Activated effector memory CD4-positive, alpha-beta T cell treated with Interleukin-2 at 50 U/mL for 16 hours (primary cell): ENCODE measurements at places on chromosomes 12 and 14.
A peak's percentile ranks its signal among the peaks of the same experiment; 100 is the strongest.

DNA sequence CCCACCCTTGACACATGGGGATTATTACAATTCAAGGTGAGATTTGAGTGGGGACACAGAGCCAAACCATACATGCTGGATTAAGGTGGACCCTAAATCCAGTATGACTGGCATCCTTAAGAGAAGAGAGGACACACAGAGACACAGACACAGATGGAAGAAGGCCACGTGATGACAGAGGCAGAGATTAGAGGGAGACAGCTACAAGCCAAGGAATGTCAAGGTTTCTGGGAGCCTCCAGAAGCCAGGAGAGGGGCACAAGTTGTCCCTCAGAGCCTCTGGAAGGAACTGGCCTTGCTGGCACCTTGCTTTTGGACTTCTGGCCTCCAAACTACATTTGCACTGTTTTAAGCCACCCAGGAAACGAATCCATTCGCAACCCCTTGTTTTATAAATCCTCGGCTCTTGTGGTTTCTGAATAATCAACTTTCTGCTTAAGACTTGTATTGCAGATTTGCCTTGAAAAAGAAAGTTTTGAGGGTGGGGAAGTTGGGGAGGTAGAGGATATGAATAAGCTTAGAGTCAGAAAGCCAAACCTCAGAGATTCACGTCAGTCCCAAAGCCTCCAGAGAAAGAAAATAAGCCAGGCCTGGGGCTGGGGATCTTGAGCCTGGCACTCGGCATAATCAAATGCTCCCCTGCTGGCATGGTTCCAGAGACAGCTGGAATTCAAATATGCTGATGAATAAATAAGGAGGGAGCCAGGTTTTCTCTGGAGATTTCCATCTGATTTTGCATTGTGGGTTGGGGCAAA is 224.2 kb upstream of the PWP1 start:
- DNase-seq = no peak

- no peak for DNase-seq
These were observed 1.8 kb upstream of the BMAL2 start for GRCh38 chr12:27330846-27331245.

GRCh38 chr12:118357257-118358007 is 15.3 kb downstream of the TAOK3 start:
- no peak for DNase-seq

GRCh38 chr12:131331148-131331750 is 377.5 kb downstream of the ADGRD1 start:
- no peak for DNase-seq

GRCh38 chr14:30078811-30079402 is 151.3 kb upstream of the PRKD1 start:
- DNase-seq = no peak

GRCh38 chr14:71060825-71061455 is 153.7 kb downstream of the PCNX1 start:
- no peak for DNase-seq

GRCh38 chr14:72796935-72797334 is 97.0 kb downstream of the DPF3 start:
- no peak for DNase-seq

GRCh38 chr14:67483579-67484285 is 4.8 kb downstream of the TMEM229B start:
- DNase-seq = no peak

GRCh38 chr12:93430280-93430679 is 11.5 kb downstream of the UBE2N start:
- no peak for DNase-seq

- peak; percentile 24 for DNase-seq
These were observed 34.8 kb downstream of the DIO3 start for GRCh38 chr14:101595887-101596721.

- DNase-seq = no peak
These were observed 151.2 kb downstream of the AKAP6 start for GRCh38 chr14:32480337-32480736.

DNA sequence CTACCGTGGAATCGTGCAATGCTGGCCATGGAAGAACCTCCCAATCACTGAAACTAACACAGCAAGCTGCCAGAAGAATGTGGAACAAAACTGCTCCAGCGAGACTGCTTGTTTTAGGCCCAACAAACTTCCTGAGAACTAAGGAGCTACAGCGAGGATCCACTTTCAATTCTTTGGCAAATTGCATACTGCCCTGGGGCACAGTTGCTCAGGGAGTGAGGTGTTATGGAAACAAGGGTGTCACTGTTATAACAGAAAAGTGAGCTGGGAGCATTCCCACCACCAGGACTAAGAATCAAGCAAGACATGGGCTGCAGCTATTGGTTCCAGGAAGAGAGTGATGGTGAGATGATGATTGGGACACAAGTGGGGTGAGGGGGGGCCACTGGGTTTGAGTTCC is 1606.1 kb upstream of the FLRT2 start:
- DNase-seq = no peak

- no peak for DNase-seq
These were observed 430.8 kb downstream of the FLRT2 start for GRCh38 chr14:85960756-85961155.

GRCh38 chr14:91127401-91127801 is 13.5 kb downstream of the DGLUCY start:
- no peak for DNase-seq

DNA sequence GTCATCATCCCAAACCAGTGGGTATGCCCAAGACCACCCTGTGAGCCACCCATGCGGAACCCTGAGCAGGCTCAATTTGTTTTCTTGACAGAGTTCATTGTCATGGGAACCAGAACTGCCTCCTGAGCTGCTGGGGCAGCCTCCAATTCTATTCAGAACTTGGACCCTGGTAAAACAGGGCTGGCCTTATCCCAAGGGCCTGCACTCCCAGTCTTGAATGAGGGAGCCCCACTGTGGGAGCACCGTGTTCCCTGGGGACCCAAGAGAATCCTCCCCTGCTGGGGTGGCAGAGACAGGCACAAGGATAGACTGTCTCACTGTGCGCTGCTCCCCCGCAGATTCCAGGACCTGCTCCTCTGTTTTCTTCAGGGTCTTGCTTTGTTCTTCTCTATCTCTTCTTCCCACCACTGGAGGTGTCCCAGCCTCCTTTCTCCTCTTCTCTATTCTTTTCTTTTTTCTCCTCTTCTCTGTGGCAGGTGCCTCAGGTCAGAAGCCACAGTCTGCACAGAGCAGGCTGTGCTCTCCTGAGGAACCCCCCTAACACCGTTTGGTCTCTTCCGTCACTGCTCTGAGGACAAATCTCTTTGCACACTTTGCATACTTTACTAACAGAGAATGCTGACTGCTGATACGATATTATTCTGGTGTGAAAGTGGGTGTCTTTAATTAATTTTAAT is 31.2 kb upstream of the CHPT1 start:
- no peak for DNase-seq

DNA sequence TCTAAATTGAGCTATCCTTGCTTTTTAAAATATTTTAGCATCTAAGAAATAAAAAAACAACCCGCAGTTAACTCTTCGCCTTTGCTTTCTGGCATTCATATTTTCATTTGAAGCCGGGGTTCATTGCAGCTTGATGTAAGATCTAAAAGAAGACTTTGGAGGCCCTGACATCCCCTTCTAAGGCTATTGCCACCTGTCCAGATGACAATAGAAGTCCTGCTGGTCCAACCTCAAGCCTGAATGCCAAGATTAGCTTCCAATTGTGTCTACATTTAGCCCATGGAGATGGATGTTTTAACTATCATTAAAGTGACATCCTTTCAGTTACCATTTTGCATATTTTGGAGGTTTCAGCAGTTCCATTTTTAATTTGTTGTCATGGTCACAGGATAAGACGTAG is 51.6 kb upstream of the ATP2A2 start:
- no peak for DNase-seq

DNA sequence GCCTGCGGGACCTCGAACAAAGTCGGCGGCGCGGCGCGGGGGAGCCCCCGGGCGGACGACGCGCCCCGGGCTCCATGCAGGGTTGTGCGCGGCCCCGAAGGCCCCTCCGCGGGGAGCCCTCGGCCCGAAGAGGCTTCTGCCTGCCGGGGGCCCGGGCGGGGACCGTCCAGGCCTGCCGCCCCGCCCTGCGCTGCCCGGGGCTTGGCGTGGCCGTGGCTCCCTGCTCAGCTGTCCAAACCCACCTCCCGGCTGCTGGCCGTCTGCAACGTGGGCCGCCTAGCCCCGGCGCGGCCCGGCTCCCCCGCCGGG is 670 bp downstream of the DYRK2 start:
- no peak for DNase-seq

DNA sequence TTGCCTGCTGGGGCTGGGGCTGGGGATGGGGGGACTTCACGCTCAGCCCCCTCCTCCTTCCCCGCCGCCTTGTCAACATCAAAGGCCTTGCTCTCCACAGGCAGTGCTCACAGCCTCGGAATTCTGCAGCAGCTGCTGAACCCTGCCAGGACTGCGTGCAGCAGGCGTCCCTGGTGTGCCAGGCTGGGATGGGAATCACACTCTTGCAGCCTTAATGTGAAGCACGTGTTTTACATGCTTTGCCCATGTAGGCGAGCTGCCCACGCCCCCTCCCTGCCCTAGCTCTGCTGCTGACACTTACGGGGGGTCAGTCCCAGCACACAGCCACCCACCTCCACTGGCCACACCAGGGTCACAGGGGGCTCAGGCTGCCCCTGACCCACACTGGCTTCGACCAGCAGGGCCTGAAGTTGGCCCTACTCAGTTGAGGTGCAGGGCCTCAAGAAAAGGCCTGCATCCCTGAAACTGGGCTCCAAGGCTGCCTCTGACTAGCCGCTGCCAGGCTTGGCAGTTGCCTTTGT is 276.2 kb upstream of the RTL1 start:
- DNase-seq = no peak
